Neuronal stem cell (in vitro differentiated cells): ENCODE measurements at places on chromosomes 3 and 15.

GRCh38 chr15:64982472-64982871, 7.2 kb downstream of the SPG21 start:
- no peak for DNase-seq

DNA sequence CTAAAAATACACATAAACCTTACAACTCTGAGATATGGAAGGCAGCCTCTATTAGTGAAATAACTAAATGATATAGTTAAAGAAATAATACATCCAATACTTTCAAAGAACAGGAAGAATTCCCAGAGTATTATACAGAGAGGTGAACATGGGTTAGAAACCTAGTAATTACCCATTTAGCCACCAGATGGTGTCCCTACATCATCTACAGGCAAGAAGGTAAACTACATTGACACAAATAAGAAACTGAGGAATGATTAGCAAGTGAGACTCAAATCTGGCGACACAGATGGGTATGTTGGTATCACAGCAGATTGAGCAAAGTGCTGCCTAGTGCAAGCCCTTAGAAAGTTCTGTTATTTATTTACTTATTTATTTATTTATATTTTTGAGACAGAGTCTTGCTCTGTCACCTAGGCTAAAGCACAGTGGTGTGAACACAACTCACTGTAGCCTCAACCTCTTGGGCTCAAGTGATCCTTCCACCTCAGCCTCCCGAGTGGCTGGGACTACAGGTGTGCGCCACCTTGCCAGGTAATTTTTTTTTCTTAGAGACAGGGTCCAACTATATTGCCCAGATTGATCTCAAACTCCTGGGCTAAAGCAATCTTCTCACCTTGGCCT, 28.2 kb downstream of the NEK4 start:
- DNase-seq = no peak

DNA sequence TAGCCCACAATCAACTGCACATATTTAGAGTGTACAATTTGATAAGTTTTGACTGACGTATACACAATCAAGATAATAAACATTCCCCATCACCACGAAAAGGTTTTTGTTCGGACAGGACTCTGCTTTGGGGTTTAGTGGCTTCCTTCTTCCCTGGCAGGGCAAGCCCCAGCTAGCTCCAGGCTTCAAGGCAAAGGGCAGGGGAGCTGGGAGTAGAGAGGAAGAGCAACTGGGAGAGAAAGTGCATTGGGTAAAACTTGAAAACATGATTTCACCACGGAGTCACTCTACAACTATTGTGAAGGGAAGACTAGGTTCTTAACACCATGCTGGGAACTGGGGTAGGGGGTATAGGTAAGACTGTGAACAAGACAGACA, 185.1 kb upstream of the UBE2E1 start:
- no peak for DNase-seq

DNA sequence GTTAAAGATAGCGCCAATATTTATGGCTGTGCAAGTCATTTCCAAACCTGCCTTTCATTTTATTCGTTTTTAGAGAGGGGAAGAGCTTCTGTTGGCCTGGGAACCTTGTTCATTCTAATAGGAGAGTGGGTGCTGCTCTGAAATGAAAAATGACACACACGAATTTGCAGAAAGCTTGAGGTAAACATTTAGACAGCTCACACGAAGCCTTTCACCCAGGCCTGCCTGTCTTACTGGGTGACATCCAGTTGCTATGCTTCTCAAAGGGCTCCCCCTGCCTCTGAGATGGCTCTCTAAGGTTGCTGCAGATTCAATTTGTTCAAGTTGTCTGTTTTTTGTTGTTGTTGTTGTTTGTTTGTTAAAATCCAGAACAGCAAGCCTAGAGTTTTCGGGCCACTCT, 18.2 kb downstream of the PEX5L start:
- DNase-seq = no peak

GRCh38 chr15:87753539-87753938, 503.0 kb downstream of the NTRK3 start:
- DNase-seq = no peak

- DNase-seq = peak; percentile 32
These were observed 1.9 kb downstream of the TBC1D2B start for GRCh38 chr15:78075490-78076230.

GRCh38 chr3:123759871-123760270, 124.3 kb downstream of the MYLK start:
- DNase-seq = no peak

DNA sequence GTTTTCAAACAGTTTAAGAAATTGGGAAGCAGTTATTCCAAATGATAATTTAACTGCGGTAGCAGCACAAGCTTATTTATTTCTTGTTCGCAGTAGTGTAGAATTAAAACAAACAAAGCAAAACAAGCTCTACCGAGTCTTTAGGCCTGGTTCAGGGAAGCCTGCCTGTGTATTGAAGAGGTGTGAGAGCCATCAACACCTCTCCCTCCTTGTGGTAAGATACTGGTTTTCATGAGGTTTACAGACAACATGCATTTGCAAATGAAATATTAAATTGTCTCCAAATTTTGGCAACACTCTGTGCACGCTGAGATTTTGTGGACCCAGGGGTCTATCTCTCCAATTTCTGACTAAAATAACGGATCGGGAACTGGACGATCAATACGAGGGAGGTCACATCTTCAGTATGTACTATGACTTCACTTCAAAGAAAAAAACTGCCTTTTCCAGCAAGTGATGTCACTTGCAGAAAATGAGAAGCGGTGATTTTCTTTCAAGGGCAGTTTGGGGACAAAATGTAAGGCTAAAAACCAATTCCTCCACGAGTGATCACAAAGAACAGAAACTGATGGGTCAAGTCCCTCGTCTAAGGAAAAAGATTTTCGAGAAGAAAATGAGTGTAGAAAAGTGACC, 721 bp downstream of the ATR start:
- no peak for DNase-seq

- peak; percentile 53 for DNase-seq
These were observed 520.6 kb downstream of the MFSD1 start for GRCh38 chr3:159322322-159322939.

DNA sequence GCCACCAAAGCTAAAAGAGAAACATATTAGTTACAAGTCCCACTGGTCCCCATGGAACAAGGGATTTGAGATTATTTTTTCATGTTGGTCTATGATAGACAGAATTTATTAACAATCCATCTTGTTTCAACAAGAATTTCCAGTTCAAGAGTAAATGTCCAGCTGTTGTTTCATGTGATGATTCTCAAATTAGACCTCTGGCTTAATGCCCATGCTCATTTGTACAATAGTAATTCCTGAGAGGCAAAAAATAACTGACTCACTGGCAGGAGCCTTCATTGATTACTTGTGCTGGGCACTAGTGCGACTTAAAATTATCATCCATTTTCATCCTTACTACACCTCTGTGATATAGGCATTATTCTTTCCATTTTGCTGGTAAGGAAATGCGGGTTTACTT, 171.3 kb downstream of the ITPR1 start:
- no peak for DNase-seq

GRCh38 chr15:99414755-99415731, 150.7 kb upstream of the MEF2A start:
- no peak for DNase-seq

GRCh38 chr3:123002100-123002748, 25.3 kb downstream of the SEMA5B start:
- no peak for DNase-seq

GRCh38 chr15:75030023-75030413, 6.6 kb downstream of the PPCDC start:
- DNase-seq = no peak

GRCh38 chr3:73143821-73144237, 82.4 kb downstream of the EBLN2 start:
- DNase-seq = no peak

- DNase-seq = no peak
These were observed 206.9 kb upstream of the BHLHE40 start for GRCh38 chr3:4772171-4772804.

GRCh38 chr3:59444676-59445075, 394.9 kb upstream of the CFAP20DC start:
- no peak for DNase-seq

DNA sequence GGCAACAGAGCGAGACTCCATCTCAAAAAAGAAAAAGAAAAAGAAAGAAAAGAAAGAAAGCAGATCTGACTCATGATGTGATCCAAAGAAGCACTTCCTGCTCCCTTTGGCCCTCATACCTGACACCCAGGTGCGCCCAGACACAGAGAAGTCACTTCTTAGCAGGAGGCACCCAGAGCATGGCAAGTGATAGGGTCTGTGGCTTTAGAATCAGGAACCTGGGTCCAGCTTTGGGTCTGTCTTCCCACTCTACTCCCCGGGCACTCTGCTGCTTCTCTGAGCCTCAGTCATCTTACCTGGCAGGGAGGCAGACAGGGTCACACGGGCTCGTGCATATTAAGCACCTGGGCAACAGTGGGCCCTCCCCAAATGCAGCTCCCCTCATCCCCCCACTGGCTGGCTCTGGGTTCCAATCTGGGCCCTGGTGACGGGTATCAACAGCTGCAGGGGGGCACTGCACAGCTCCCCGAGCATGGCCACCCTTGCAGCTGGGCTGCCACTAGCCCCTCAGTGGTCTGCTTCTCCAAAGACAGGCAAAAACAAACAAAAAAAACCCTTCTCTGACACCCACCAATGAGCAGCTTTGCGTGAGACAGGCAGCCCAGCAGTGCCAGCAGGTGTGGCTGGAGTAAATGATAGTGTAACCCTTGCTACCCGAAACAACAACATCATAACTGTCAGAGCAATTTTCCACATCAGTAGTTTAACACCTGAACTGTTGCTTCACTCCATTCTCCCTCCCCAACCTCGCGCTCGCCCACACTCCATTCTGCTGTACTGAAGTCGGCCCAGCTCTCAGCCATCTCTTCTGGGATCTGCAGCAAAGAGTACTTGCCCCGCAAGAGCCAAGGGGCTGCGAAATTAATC, 99.8 kb downstream of the MEGF11 start:
- no peak for DNase-seq

- no peak for DNase-seq
These were observed 423.7 kb downstream of the C3orf38 start for GRCh38 chr3:88573472-88573871.

DNA sequence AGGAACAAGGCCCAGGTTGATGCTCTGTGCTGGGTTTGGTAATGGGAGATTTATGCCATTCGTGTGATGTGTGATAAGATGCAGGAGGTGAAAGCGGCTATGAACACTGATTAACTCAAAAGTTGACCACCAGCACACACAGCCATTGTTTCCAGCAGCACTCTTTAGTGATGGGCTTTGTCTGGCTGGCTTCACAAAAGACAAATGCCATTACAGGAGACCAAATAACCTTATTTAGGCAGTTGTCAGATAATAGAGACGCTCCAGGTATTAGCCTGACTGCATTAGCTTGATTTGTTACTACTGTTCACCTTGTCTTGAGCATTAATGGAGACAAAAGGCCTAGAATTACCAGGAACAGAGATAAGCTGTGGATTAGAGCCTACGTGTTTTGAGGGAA, 5.1 kb downstream of the HESX1 start:
- no peak for DNase-seq

DNA sequence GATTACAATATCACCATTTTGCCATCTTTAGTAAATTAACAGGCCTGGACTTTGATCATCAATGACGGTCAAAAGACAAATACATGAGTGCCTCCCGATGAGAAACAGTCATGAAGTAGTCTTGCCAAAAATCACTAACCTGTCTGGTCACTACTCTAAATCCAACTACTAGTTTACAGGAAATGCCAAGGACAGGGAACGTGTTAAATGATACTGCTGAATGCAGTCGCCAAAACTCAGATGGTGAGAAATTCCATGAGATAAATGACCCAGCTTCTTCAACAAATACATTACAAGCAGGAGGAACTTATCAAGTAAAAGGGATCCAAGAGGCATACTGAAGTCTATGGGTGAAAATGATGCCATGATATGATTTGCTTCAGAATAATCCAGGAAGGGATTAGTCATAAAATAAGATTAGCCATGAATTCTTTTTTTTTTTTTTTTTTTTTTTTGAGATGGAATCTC, 35.8 kb upstream of the ATP13A3 start:
- DNase-seq = no peak

DNA sequence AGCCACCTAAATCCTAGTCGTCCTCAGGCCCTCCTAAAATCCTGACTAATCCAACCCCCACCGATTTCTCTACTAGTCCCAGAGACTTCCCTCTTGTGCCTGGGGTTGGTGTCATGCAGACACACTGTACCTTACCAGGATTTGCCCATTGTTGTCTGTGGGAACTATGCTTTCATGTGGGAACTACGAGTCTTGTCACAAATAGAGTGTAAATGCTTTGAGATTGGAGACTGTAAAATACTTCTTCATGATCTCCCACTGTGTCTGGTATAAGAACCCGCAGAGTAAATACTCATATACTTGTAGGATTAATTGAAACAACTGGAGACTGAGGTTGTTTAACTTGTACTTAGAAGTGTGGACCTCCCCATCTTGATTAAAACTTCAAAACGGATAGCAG, 11.2 kb downstream of the B3GNT5 start:
- no peak for DNase-seq

- peak; percentile 3 for DNase-seq
These were observed 288.5 kb downstream of the VGLL3 start for GRCh38 chr3:86702381-86702958.

GRCh38 chr15:39344662-39345141, 236.2 kb upstream of the THBS1 start:
- DNase-seq = no peak

DNA sequence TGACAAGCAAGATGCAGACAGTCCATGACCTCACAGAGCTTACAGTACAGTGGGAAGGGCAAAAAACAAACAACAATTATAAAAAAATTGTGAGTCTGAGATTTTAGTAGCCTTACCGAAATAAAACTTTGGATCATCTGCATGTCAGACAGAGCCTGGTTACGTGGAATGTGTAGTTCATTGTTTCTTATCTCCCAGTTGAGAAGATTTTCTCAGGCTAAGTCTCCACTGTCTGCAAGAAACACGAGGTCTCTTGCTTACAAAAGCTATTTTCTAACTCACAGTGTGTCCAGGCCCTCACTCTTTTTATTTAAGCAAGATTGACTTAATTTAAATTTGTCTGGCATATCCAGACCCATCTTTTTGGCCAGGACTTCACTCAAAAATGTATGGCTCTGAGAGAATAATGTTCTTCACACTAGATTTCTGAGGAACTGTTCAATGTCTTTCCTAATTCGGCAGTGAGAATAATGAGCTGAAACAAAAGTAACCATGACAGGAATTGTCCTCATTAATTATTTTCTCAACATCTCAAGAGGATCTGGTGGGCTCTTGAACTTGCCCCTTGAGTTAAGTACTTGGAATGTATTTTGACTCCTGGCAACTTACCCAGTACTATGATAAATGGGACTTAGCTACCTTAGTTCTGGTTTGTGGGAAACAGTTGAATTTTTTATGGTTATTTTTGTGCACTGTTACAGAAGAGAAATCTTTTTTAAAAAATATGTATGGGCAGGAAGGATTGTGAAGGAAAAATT, 265.1 kb upstream of the COL8A1 start:
- DNase-seq = no peak

DNA sequence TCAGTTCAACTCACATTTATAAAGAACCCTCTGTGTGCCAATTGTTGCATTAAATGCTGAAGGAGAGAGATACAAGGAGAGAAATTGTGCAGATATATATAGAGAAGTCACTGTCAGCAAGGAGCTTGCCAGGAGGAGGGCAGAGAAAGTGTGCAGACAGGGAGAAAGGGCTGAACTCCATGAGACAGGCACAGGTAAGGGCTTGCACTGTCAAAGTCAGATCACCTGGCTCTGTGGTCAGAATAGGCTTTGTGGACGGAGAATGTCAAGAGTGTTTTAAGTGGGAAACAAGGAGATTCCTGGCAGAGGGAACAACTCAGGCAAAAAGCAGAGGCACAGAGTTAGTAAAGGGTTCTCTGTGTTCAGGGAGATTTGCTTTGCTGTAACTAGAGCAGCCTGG, 303.0 kb upstream of the TPRG1 start:
- no peak for DNase-seq

- DNase-seq = no peak
These were observed 2.4 kb downstream of the TNNC1 start for GRCh38 chr3:52451237-52452083.

- DNase-seq = no peak
These were observed 251.7 kb upstream of the GOLGA6L4 start for GRCh38 chr15:83983634-83984458.
